ENCODE measurements at places on chromosomes 1 and 21.

- DNase-seq: no peak
Measured at GRCh38 chr1:93588206-93588605, 93.4 kb downstream of the BCAR3 start.

DNA sequence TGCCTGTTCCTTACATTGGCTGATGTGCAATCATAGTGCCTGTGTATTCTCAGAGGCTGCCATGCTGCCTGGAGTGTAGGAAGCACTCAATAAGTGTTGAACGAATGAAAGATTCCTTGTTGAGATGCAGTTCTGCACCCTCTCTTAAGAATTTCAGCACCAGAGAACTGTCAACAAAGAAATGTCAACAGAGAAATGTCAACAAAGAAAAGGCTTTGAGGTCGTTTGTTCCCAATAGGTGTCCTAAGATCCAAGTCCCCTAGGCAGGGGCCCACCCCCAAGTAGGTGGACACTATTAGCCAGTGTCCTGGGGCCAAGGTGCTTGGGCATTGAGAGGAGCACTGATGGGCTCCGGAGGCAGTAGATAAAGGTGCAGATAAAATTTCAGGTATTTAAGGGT, 12.6 kb downstream of the KCND3 start:
- DNase-seq: no peak

DNA sequence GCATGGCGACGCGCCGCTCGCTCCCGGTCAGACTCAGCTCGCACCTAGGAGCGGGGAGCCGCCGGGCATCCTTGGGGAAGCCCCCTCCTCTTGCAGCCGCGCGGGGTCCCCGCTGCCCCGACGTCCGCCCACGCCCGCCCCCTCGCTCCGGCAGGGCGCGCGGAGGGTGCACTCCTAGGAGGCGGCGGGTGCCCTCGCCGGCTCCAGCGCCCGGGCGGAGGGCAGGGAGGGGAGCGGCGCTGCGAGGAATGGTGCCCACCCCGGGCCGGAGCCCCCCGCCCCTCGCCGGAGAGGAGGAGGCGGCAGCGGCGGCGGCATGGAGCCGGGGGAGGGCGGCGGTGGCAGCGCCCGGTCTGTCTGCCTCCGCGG, 488 bp downstream of the FAM78B start:
- no peak for DNase-seq

DNA sequence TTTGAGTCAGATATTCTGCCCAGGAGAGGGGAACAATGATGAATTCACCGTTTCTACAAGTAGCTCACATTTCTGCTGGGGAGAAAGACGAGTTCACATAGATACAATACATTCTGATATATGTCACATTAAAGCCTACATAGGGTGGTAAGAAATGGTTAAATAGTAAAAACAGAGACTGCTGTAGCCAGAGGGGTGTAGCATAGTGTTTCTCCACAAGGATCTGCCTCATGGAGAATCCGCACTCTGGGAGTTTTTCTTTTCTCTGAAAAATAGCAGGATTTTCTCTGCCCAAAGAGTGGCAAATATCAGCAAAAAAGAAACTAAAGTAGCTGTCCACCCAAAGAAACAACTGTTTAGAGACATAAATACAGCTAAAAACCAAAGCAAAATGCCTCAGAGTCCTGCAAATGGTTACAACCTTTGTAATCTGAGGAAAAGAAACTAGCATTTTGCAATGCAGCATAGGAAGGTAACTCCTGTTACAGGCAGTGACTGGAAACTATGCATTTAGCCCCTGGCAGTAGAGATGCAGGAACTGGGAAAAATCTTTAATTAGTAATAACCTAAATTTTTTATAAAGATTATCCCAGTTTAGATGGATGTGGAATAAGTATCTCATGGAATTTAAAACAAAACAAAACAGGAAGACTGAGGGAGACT, 1126.7 kb upstream of the ADGRL2 start:
- no peak for DNase-seq

Measured in activated naive CD4-positive, alpha-beta T cell (primary cell).